RPMI7951 (cell line): ENCODE measurements at places on chromosomes 12 and 14. TPM values are rescaled to one million over a fixed set of nuclear protein-coding genes. Genes with fewer than 3 reads are reported as not detected.

DNA sequence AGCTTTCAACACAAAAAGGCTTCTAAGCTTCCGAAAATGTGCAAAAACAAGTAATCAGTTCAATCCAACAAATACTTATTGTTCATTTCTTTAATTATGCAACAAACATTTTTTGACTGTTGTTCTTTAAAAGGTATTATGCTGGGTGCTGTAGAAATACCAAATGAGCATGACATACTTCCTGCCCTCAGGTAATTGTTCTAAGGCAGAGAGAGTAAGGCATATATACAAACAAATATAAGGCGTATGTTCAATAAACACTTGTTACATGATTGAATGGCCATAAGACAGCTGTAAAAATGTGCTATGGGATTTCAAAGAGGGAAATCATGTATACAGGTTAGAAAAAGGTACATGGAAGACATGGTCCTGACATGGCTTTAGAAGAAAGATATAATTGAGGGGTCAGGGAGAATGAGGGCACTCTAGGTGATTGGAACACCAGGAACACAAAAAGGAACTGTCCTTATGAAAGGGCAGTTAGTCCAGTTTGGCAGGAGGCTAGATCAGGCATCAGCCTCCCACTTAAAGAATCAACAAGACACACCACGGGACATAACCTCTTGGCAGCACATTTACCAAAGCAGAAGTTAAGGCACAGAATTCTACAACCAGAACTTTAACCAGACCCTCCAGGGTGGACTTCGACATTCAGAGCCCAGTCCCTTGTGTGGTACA lies 135.8 kb upstream of the SCAF11 start:
- no peak for DNase-seq

- DNase-seq, result no peak
Measured at GRCh38 chr12:129561304-129561703, 342.5 kb downstream of the TMEM132D start.

ERBB3 gene
- total RNA-seq, result 3.0 and 5.4 TPM in 2 replicates

DNA sequence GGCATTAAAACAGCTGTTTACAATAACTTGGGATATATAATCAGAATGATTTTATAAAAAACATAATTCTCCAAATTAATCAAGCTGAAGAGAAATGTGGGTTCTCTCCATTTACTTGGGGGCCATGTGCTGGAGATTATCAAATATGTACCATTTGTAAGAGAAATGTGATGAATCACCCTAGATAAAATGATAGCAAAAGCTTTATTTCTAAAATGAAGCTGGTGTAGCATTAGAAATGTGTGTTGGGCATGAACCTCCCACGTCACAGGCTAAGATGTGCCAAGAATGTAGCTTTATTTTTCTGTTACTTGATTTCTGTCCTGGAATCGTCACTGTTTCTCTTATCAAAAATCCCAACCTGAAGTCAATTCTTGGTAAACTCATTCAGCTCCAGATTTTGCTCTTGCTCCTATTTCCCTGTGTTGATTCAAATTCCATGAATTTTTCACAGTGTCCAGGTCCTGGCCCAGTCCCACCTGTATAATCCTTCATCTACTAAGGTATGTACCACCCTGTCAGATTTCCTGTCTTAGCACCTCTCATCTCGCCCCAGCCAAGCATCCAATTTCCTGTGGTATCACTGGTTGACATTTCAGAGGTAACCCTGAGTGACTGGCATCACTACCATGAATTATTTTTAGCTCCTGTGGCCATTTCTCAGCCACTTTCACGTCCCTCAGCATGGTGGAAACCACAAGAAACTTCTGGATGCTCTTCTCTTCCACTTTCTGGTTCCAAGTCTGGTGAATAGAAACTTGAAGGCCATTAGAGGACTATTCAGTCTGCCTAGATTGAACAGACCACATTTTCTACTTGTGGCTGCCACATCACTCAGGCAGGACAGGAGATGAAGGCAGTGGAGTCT lies 103.6 kb upstream of the FLRT2 start:
- DNase-seq, result no peak

DNA sequence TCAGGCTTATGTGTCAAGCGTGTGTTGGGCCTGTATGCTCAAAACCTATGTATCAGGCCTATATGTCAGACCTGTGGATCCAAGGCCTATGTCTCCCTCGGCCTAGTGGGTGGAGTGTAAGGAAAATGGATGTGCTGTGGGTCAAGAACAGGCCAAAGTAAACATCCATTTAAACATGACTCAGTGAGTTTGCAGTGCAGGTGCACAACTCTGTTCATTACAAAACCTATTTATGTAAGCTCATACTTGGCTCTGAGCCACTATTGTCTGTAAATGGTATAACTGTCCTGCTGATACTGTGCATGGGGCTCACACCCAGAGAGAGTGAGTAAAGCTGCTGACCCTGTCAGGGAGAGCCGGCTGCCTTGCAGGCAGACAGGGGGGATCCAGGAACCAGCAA lies 249.7 kb upstream of the AVPR1A start:
- DNase-seq, result peak; percentile 54

GRCh38 chr12:130609966-130610365 lies 106.1 kb downstream of the RIMBP2 start:
- DNase-seq, result no peak

DNA sequence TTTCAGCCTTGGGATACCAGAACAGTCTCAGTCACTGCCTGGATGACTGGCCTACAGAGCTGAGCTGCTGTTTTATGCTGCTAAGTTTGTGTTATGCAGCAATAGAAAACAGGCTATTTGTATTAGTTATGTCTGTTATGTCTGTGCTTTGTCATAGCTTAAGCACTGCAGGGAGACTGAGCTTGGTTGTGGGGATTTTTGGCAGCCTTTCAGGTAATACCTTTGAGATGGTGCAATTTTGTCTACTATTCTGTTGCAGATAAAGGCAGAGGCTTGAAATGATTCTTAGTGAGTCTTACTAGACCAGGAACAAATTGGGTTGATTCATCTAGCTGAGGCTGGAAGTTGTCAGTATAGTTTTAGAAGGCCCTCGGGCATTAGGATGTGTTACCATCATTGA lies 201.3 kb upstream of the RBM19 start:
- no peak for DNase-seq

DNA sequence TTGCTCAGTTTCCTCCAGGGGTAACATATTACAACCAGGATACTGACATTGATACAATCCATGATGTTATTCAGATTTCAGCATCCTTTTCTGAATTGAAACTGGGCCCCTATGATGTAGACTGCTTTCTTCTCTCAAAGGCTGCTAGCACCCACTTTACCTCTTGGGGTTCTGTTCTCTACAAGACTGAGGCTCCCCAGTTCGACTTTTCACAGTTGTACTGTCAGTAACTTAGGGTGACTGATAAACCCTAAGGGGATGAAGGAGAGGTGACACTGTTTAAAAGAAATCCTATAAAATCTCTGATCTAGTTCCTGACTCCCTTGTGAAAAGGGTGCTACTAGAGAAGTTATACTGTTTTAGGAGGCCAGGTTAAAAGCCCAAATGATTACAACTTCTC lies 818 bp downstream of the VPS33A start:
- no peak for DNase-seq

APOF gene
- not detected in 2 replicates for total RNA-seq

DTX3 gene
- total RNA-seq, result 9.9 and 10.7 TPM in 2 replicates

- DNase-seq, result no peak
Measured at GRCh38 chr14:85308531-85309300, 221.2 kb upstream of the FLRT2 start.

DNA sequence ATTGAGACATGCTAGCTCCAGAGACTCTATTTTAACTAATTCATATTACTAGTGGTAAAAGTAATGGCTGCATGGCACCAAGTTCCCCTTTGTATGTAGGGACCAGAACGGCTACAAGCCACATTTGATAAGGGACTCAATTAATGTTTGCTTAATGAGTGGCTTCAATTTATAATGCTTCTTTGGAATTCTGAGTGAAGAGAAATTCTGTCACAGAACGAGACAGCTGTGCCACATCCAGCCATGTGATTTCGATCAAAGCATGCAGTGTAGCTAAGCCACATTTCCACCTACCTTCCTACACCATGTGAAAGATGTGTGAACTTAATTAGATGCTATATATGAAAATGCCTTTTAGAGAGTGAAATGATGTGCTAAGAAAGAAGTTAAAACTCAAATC lies 217.4 kb downstream of the ACSS3 start:
- no peak for DNase-seq

- DNase-seq, result peak; percentile 100
Measured at GRCh38 chr12:122946690-122947341, 19.4 kb downstream of the ABCB9 start.

DNA sequence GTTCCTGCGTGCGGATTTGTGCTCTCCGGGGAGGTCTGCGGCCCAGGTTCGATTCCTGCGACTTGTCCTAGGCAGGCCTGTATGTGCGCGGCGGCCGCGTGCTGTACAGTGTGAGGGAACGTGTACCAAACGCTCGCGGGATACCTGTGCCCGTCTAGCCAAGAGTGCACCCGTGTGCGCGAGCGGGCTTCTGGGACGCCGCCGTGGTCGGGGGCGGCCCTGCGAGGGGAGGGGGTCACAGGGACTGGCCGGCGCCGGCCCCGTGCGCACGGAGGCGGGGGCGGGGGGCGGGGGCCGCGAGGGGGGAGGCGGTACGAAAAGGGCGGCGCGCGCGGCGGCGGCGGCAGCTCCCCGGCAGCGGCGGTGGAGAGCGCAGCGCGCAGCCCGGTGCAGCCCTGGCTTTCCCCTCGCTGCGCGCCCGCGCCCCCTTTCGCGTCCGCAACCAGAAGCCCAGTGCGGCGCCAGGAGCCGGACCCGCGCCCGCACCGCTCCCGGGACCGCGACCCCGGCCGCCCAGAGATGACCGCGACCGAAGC lies at the start of gene DLK1:
Gene DLK1, plus strand, starts transcription at position 343 of the 536 bp plus-strand sequence. Its CDS starts 177 bp downstream, at position 520.
- DNase-seq, result no peak

DNA sequence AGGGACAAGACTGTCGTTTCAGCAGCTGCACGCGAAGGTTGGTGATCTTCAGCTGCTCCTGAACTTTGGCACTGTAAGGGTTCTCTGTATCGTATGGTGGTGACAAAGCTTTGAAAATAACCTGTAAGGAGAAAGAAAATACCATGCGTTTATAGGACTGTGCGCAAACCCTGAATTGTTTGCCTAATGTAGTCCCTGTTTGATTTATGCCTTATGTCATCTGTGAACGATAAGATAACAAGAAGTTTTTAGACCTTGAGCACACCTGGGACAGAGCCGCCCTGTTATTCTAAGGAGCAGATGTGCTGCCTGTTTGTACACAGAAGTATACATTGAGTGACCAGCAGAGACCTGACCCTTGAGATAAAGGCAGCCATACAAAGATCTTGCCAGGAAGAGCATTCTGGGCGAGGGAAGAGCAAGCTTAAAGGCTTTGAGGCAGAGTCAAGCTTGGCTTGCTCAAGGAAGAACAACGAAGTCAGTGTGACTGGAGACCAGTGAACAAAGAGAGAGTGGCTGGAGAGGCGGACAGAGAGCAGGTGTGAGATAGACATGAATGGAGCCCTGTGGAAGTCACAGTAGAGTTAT lies 52.4 kb downstream of the NTN4 start:
- no peak for DNase-seq

- DNase-seq, result peak; percentile 49
Measured at GRCh38 chr12:15276088-15276698, 46.1 kb upstream of the PTPRO start.

DNA sequence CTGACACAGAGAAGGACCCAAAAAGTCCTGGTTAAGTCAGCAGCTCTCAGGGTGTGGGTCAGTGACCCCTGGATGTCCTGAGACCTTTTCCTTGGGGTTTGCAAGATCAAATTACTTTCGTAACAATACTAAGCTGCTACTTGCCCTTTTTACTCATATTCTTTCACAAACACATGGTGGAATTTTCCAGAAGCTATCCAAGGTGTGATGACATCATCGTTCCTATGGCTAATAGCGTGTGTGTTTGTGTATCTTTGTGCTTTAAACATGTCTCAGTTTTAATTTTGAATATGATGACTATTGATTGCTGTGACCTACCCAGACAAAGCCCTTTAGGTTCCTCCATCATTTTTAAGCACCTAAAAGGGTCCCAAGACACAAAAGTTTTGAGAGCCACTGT lies 176.2 kb downstream of the PHETA1 start:
- no peak for DNase-seq

- DNase-seq, result no peak
Measured at GRCh38 chr12:67634303-67634761, 14.2 kb upstream of the DYRK2 start.

DNA sequence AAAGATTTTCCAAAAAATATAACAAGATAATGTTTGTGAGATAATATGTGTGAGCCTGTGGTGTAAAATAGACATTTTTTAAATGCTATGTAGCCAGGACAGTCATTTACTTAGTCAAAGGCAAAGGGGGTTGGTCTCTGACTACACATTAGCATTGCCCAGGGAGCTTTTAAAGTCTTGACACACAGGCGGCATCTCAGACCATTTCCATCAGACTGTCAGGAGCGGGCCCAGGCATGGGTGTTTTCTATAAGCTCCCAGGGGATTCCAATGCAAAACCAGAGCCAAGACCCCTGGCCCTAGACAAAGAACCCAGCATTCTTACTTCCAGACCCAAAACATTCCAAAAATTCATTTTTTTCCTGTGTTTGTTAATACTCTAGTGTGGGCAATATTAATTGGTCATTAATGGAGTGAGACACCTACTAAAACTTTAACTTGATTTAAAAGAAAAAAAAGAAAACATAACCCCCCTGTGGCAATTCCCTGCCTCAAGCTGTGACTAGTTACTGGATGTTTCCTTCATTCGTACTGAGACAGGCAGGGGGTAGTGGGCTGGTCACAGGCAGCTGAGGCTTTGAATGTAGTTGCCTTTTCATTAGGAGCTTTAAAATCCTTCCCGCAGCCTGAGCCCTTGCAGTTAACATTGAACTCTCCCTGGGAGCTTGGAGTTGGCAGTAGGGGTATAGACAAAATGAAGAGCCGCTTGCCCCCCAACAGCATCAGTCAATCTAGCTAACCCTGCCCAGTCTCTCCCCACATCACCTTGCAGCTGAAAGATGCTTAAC lies 103.7 kb downstream of the CMKLR1 start:
- DNase-seq, result no peak

DNA sequence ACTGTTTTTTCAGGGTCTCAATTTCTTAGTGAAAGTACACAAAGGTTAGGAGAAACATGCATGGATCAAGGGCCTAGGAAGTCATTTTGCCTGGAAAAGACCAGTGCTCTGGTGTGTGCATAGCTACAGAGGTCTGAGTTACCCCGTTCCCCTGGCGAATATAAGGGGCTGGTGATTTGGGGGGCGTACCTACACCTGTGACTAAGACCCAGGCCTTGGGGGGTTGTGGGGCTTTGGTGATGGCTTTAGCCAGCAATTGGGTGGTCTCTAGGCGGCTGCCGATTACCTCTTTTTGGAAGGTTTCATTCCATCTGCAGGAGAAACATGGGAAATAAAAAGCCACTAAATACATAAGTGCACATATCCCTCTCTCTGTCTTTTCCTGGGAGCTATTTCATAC lies 1.1 kb downstream of the SDR39U1 start:
- DNase-seq, result no peak
